Iris pigment epithelial cell (primary cell): ENCODE measurements at places on chromosomes 6 and 20.

DNA sequence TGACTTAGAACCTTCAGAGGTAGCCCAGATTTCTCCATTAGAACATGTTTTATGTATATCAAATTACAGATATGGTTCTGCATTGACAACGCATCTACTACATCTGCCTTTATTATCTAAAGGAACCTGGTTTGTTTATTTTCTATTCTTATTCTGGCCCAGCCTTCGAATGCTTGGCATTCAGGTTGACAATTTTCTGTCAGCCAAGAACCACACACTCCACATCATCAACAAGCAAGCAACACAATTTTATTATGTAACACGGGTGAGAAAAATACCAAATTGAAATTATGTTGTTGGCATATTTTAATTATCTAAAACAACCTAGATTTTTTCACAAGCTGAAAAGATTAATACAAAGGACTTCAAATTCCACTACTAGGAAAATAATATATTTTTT, 14.6 kb downstream of the MAP3K5 start:
- no peak for DNase-seq

GRCh38 chr6:97151601-97152000, 131.4 kb downstream of the MMS22L start:
- DNase-seq, result no peak

DNA sequence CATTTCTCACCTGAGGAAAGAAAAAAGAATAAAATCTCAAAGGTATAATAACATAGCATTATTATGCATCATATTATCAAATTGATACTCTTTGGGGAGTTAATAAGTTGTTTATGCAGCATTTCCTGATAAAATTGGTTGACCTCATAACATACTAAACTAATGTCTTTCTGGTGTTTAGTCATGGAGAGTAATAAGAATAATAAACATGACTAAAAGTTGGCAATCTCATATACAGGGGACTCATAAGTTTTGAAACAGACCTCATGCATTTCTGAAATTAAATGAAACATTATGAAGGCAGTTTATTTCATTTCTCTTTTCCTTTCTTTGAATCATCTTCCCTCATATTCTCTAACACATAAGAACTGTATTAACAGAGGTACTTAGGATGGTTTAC, 60.5 kb upstream of the PRDM1 start:
- peak; percentile 17 for DNase-seq

GRCh38 chr6:137717074-137718073, 149.7 kb upstream of the TNFAIP3 start:
- DNase-seq, result no peak

GRCh38 chr6:165049362-165049761, 260.0 kb downstream of the C6orf118 start:
- no peak for DNase-seq

GRCh38 chr20:5001174-5002076, at the start of gene SLC23A2:
SLC23A2 (minus strand) TSS chr20:5001510; CDS start chr20:4932562, 68,948 bp downstream.
- DNase-seq, result peak; percentile 26

DNA sequence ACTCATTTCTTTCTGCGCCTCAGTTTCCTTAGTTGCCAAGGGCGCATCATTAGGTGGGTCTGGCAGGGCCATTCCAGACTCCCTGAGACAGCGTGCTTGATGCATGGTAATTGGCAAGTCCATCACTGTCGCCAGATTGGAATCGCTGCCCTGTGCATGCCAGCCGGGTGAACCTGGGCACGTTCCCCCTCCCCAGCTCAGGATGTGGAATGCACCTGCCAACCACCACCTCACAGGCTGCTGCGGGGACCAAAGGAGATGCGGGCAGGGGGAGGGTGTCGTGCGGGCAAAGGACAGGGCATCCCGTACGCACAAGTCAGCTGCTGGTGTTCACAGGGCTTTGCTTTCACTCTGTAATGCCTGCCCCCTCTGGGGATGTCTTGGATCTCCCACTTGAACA, 36.4 kb upstream of the PMEPA1 start:
- DNase-seq, result no peak

DNA sequence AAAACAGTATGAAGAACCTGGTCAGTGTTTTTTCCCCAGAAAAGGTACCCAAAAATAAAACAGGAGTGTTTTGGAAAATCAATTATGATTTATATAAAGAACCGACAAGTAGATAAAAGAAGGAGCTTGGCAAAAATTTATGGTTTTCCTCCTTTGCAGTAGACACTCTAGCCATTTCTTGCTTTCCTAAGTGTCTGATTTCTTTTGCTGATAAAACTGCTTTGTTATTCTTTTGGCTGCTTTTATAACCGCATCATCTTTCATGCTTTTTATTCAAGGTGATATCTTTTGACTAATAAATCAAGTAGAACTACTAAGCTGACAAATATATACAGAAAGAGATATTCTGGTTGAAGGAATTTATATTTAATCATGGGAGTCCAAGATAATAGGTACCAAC, 16.6 kb downstream of the ATG5 start:
- DNase-seq, result peak; percentile 19

GRCh38 chr20:7728338-7728737, 211.9 kb downstream of the HAO1 start:
- peak; percentile 4 for DNase-seq

DNA sequence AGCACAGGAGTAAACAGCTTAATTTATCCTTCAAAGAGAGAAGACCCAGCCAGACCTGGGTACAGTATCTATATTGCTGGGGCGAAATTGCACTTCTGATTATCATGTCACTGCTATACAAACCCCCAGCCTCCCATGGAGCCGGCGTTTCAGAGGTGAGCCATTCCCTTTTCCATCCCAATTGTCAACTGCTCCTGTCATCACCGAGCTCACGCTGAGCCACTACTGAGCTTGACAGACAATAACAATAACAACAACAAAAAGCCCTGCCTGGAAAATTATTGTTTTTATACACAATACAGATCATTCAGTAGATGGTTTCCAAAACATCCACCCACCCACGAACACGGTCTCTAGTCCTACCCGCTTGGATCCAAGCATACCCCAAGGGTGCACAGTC, 129.0 kb upstream of the JARID2 start:
- no peak for DNase-seq

- DNase-seq, result no peak
These were observed 125.5 kb downstream of the ANKRD60 start for GRCh38 chr20:58102744-58103516.

- no peak for DNase-seq
These were observed 43.9 kb downstream of the RAMACL start for GRCh38 chr6:166542580-166542912.

GRCh38 chr6:2254747-2255146, 9.3 kb upstream of the GMDS start:
- DNase-seq, result no peak

DNA sequence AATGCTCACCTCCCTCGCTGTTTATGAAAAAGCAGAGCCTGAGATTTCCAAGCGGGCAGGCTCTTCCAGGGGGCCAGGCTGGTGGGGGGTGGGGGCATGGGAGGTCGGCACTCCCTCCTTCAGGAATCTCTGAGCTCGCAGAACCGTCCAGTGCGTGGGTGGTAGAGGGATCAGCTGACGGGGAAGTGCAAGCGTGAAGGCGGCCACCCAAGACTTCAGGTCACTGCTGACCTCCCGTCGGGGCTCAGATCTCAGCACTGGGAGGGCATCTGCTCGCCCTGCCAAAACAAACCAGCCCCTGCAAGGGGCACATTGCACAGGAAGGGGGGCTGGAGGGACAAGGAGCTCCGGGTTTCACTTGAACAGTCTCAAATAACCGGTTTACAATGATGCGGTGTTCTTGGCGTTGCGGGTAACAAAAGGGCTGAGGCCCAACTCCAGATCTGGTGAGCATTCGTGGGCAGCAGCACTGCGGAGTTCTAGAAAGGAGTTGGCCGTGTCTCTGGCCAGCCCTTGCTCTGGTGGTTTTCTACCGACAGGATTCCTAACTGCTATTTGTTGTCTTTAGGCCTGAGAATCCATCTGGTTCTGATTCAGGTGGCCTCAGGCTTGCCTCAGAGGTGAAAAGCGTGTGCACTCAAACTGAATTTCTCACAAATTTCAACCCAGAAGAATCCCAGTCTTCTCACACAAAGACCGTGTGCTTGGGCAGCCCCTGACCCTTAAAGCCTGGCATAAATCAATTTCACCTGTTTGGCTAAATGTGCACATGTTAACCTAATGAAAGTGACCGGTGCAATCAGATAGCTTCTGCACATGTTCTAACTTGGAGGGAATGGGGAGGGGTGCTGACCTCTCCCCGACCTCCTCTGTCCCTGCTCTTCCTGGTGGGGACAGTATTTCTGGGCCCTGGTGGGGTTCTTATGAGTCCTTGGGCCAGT, 191.6 kb downstream of the MYLK4 start:
- DNase-seq, result no peak

GRCh38 chr6:89311853-89312531, 3.1 kb downstream of the GABRR2 start:
- DNase-seq, result peak; percentile 53

DNA sequence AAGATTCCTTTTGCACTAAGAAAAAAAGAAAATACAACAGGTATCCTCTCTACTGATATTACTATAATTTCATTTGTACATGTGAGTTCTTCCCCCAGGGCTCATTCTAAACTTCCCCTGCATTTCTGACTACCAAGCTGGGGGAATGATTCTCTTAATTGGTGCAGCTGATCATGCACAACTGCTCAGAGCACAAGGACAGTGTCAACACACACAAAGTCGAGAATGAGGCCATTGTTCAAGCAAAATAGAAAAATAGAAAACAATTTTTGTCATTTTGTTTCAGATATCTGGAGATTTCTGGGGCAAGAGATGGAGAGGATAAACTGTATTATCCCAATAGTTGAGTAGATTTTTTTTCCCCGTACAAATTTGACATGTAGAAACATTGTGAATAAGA, 236.3 kb downstream of the HAO1 start:
- DNase-seq, result no peak

DNA sequence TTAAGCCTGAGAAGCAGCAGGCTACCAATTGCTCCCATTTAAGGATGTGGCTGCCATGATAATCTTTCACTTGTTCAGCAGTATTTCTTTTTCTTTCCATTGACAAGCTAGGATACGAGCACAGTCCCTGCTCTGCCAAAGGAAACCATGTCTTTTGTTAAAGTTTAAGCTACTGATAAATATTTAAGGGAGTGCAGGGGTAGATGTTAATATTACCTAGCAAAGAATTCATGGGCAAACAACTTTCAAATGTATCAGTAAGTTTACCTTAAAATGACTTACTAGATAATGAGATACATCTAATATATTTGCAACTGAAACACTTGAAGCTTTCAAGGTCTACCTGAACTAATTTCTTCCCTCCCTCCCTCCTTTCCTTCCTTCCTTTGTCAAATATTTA, 77.3 kb downstream of the OPN5 start:
- no peak for DNase-seq

DNA sequence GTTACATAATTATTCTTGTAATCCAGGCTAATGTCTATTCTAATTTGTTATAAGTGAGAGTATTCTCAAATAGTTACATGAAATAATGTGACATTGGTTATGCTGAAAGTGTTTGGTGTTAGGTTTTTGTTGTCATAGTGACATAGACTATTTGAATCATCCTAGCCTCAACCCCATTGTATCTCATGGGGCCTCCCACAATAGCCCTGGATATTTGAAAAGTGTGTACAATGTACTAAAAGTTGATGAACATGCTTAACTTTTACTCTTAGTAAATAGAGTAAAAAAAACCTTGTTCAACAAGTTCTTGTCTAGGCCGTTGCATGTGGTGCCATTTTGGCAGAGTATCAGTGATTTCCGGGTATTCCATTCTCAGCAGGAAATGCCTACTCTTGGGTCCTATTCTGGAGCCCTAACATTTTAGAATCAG, 83.0 kb downstream of the RTN4IP1 start:
- DNase-seq, result peak; percentile 29

DNA sequence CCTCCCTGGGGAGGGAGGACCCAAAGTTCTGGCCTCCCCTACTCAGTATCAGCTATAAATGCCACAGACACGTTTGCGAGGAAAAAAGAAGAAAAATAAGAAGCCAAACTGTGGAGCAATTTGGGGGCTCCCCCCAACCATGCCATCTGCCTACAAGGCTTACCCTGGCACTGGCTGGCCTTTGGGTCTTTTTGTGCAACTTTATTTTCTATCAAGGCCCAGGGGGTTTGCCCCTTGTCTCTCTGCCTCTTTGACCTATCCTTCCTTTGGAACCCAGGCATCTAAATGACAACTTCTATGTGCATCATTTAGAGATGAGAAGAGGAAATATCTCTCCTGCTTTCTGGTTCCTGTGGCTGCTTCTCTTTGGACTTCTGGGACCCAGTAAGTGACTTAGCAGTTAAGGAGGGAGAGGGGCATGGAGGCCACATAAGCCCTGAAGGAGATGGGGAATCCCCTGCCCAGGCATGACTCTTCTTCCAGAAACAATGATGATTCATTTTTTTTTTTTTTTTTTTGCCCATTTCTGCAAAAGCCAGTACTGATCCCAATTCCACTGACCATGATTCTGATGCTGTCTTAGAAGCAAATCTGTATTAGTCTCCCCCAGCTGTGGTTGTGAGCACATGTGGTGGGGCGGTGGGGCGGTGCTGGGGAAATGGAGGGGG, at the start of gene MUC22:
Gene MUC22 (plus strand): TSS at position 82 of the 668 bp plus-strand sequence. CDS start 233 bp downstream, at position 315.
- DNase-seq, result peak; percentile 83

- DNase-seq, result peak; percentile 94
These were observed 109.0 kb downstream of the RIN2 start for GRCh38 chr20:19867074-19867473.
